ENCODE measurements at places on chromosomes 3 and 15. TPM values are rescaled to one million over a fixed set of nuclear protein-coding genes. Genes with fewer than 3 reads are reported as not detected.

GRCh38 chr15:64010719-64011118 lies 35.6 kb downstream of the DAPK2 start:
- peak; percentile 99 for DNase-seq

DNA sequence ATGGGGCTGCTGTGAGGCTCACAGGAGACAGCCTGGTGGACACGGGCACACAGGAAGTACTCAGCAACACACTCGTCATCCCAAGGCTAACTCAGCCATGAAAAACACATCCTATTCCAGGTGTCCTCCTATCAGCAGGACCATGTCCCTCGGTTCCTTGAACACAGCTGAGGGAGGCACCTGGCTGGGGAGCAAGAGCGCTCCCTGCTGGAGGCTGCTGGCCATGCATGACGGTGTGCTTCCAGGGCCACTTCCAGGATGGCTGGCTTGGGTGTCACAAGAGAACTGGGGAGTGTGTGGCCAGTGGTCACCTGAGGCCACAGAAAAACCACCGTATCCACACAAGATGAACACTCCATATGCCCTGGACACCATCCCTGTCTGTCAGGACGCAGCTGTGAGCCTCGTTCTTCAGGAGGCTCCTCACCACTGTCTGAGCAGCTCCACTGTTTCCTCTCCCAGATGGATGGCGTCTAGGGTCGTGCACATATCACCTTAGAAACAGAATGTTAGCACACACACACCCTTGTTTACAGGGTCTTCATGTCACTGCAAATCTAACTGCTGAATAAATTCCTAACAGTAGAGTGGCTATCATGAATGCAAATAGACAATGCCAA lies 31.0 kb downstream of the POC1A start:
- DNase-seq = peak; percentile 20

DNA sequence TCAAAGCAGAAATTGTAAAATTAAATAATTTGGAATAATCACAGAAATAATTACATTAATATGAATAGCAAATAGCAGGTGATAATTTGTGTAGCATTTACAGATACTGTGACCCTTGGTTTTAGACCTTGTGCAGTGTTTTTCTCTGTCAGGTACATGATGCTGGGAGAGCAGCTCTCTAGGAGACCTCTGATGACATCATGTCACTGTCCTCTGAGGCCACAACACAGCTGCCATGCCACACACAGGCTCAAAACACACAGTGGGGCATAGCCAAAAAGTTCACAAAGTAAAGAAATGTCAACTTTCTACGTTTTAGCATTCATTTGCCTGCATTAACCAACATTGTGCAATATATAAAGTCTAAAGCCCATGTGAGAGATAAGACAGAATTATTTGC lies 71.8 kb upstream of the ZBTB20 start:
- no peak for DNase-seq

DNA sequence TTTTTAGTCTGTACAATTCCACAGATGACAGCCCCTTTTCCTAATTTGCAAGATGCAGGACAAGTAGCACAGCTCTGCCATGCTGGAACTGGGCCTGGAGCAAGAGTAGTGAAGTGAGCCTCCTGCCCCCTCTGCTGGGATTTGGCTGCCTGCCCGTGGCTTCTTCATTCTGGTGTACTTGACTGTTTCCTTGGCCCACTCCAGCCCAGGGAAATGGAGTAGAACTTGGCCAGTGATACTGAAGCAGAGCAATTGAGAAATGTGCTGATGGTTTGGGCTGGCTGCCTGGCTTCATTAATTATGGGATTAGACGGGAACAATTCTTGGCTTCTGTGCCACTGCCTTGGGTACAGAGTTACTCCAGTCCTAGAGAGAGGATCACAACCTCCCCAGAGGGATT lies 2.8 kb downstream of the GPD1L start:
- DNase-seq = peak; percentile 44

DNA sequence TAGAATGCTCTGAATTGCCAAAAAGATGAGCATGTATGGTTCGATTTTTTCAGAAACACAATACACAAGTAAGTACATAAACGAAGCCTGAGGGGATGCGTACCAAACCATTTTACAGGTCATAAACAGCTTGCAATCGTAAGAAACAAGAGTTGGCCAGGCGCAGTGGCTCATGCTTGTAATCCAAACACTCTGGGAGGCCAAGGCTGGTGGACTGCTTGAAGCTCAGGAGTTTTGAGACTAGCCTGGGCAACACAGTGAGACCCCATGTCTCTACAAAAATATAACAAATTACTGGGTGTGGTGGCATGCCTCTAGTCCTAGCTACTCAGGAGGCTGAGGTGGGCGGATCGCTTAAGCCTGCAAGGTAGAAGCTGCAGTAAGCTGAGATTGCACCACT lies 13.4 kb downstream of the TRA2B start:
- no peak for DNase-seq

DNA sequence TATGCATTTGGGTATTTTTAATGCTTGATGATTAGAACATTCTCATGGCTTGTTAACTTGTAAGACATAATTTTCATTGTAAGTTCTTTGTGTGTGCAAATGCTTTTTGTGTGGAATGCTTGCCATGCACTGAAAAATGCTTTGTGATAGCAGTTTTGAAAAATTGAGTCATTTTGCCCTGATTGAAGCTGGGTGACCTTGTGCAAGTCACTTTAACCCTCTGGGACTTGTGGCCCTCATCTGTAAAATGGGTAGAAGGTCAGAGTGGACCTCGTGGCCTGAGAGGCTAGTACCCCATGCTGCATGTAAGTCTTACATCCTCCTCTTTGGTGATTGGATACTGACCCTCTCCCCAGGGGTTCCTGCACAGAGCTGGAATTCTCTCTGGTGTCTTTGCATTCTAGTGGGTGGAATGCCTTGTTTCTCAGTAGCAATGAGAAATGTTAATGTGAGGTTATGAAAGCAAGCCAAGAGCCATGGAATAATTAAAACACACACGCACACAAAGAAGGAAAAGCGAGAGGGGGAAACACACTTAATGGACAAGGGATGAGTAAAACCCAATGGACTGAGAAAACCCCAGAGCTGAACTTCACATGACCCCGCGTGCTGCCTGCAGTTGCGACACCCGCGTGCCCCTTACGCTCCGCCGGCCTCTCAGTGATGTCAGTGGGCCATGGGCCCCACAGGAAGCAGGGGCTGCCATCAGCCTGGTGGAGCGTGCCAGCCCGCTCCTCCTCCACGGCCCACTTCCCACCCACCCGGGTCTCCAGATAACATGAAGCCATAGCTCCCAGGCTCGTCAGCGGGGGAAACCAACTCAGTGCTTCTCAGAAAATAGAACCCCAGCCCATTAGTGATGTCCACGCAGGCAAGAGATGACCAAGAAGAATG lies 44.0 kb downstream of the SMAD3 start:
- peak; percentile 97 for DNase-seq

Gene FGF7
- 3.6 TPM for total RNA-seq
